ENCODE measurements at places on chromosomes 3 and 15. TPM values are rescaled to one million over a fixed set of nuclear protein-coding genes. Genes with fewer than 3 reads are reported as not detected.

SHF gene
- total RNA-seq, result 9.7 TPM

AADACL2 gene
- 0.73 TPM for total RNA-seq

ZPLD1 gene
- total RNA-seq, result 0.33 TPM

FGD5 gene
- 7.3 TPM for total RNA-seq

GOLGA8N gene
- 12.1 TPM for total RNA-seq

CEP63 gene
- 31.8 TPM for total RNA-seq
